Omental fat pad (tissue), 4 donors: ENCODE measurements at places on chromosomes 4 and X.
A peak's percentile ranks its signal among the peaks of the same experiment; 100 is the strongest.

GRCh38 chr4:140742838-140743193 lies 13.4 kb downstream of the TBC1D9 start:
- no peak for DNase-seq

- no peak for DNase-seq
Observed at GRCh38 chr4:8554555-8555100, 25.6 kb upstream of the GPR78 start.

- DNase-seq = no peak
Observed at GRCh38 chrX:101191217-101191750, 28.3 kb upstream of the DRP2 start.

- no peak for DNase-seq
Observed at GRCh38 chrX:22366166-22366702, 93.5 kb downstream of the CBLL2 start.

DNA sequence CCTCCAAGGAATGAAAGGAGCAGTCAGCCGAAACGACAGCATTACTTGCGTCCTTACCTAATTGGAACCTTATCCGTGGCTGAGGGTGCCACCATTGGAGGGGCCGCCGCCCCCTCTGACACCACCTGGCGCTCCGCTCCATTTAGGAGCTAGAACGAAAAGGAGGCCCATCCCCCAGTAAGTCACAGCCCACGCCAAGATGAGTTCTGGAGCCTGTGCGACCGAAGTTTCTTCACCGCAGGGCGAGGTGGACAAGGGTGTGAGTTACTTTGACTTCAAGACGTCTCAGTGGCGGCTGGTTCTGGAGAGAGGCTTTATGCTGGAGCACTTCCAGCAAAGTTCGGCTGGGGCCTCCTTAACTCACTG lies 729 bp upstream of the IRF2 start:
- DNase-seq = peak; percentile 38

GRCh38 chr4:16192631-16193518 lies 33.4 kb downstream of the TAPT1 start:
- DNase-seq = no peak

DNA sequence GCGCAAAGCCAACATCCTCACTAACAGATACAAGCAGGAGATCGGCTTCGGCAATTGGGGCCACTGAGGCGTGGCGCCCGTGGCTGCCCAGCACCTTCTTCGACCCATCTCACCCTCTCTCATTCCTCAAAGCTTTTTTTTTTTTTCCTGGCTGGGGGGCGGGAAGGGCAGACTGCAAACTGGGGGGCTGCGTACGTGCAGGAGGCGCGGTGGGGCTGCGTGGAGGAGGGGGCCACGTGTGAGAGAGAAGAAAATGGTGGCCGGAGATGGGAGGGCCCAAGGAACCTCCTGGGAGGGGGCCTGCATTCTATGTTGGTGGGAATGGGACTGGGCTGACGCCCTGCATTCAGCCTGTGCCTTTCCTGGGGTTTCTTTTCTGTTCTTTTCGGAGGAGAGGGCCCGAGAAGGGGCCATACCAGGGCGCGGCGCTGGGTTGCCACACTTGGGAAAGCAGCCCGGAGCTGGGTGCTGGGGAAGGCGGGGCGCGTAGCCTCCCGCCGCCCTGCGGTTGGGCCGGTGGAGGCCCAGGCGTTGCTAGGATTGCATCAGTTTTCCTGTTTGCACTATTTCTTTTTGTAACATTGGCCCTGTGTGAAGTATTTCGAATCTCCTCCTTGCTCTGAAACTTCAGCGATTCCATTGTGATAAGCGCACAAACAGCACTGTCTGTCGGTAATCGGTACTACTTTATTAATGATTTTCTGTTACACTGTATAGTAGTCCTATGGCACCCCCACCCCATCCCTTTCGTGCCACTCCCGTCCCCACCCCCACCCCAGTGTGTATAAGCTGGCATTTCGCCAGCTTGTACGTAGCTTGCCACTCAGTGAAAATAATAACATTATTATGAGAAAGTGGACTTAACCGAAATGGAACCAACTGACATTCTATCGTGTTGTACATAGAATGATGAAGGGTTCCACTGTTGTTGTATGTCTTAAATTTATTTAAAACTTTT lies 4.5 kb downstream of the MID1IP1 start:
- no peak for DNase-seq
